ENCODE measurements at places on chromosomes 4 and X. TPM values are rescaled to one million over a fixed set of nuclear protein-coding genes. Genes with fewer than 3 reads are reported as not detected.
A peak's percentile ranks its signal among the peaks of the same experiment; 100 is the strongest.

HS3ST1 gene
- total RNA-seq, result 0.69 TPM

SLC6A14 gene
- total RNA-seq, result 11.2 TPM

SORCS2 gene
- 5.8 TPM for total RNA-seq

CLDN34 gene
- 0.30 TPM for total RNA-seq

GCNA gene
- total RNA-seq, result 0.99 TPM

GRCh38 chrX:149825424-149825823 is 43.7 kb downstream of the MAGEA9 start:
- no peak for DNase-seq

DNA sequence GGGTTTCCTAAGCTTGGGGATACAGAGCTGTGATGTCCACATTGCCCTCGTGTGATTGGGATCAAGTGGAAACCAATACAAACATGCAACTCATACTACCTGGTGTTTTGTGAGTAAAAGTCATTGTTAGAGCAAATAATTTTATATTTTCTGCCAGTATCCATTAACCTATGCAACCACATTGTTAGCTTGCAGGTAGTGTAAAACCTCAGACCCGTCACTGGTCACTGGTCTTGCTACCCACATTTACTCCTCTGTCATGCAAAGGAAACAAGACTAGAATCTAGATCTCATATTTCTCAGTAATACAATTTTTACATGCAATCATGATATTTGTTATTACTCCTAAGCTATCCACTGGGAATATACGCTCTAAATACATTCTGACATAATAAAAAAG is 324.3 kb upstream of the NDST4 start:
- no peak for DNase-seq

- DNase-seq, result no peak
Observed at GRCh38 chr4:79526641-79527565, 118.9 kb upstream of the GK2 start.

DNA sequence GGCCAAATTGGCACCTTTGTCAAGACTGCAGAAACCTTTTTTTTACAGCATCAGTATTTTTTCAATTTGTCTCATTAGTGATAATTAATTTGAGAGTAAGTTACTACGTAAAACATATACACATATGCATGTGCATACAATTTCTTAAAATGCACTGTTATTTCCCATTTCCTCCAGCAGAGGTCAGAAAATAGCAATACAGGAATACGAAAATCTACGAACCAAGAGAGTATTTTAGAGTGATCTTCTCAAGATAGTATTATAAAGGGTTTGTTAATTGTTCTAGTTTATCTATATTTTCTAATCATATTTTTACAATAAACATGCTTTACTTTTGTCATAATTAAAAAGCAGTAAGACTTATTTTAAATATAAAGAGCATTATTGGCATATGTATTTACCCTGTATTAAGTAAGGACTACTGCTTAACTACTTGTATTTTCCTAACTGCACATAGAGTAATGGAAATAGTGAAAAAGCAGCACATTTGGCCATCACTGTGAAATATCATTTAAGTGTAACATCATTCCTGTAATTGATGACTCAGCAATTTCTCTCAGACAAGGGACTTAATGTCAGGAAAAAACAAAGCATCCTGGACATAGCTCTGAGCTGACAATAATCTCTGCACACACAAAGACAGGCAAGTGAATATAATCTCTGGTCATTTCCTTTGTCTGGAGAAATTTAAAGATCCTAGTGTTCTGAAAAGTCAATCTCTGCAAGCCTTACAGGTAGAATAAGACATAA is 45.6 kb downstream of the MAOB start:
- no peak for DNase-seq

GRCh38 chr4:1691737-1692373 is 7.7 kb upstream of the FAM53A start:
- no peak for DNase-seq

DNA sequence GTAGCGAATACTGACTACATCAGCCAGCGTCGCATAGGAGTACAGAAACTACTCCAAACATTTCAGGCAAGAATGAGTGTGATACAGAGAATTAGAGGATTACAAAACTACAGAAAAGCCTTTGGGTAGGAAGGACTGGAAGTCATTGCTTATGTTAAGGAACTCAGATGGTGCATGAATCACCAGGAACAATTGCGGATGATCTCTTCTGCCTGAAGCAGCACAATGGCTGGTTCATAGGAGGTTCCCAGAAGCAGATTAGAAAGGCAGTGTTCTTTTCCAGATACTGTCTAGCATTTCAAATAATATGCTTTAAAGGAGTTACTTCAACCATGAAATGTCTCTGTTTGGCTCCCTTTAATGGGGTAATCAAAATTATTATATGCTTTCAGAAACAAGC is 42.5 kb upstream of the MAP9 start:
- no peak for DNase-seq

- no peak for DNase-seq
Observed at GRCh38 chrX:119492463-119492862, 24.2 kb downstream of the SLC25A5 start.

DNA sequence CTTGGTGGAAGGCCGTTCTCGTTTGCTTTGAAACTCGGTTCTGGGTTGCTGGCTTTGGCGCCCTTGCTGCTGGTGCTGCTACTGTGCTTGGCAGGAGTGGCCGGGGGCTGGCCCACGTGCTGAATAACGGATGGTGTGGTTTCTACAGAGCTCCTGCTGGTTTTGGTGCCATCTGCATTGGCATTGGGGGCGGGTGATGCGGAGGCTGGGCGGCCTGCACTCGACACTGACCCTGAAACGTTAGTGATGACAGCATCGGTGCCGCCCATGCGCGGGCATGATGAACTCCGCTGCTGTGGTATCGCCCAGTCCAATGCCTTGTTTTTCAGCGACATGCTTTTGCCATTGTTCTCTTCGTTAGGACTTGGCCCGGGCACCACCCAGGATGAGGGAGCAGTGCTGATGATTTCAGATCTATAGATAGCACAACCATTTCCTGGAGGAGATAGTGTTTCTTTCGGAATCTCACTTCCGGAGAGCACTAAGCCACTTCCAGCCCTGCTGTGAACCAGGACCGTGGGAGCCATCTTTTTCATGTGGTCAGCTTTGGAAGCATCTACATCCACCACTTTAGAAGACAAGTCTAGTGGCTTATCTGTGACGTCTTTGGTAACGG is 24.2 kb downstream of the BCOR start:
- DNase-seq, result no peak

DNA sequence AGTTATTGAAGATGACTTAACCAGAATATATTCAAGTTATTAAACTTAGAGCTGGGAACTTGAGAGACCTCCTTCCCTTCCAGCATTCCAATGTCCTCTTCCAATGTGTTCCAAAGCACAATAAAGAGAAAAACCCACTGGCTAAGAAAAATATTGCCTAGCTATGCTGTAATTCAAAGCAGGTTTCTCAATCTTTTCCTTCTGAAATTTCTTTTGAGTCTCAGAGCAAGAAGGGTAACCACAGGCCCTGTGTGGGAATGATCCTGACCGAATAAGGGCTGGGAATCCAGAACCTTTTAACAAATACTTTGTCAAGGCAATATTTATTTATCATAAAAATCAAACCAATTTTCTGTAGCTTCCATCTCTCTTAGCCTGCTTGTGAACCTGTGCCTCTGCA is 150.7 kb upstream of the SFRP2 start:
- peak; percentile 11 for DNase-seq

DNA sequence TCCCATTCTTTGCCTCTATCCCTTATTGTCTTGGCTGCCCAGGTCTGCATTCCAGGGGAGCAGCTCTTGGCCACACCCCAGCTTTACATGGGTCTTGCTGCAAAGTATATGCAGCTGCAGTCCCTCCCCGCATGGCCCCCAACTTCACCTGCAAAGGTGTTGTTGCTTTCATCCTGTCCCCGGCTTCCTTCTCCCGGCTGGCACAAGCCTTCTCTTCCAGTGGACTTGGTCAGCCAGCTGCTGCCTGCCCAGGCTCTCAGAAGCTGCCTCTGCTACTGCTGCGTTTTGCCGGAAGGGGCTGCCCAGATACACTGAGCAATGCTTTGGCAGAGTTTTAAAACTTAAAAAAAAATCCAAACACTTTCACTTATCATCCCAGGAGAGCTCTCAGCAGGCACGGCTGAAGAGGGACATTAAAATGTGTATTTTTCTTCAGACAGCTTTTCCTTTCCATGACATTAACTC is 121.2 kb upstream of the PDLIM3 start:
- DNase-seq, result no peak

DNA sequence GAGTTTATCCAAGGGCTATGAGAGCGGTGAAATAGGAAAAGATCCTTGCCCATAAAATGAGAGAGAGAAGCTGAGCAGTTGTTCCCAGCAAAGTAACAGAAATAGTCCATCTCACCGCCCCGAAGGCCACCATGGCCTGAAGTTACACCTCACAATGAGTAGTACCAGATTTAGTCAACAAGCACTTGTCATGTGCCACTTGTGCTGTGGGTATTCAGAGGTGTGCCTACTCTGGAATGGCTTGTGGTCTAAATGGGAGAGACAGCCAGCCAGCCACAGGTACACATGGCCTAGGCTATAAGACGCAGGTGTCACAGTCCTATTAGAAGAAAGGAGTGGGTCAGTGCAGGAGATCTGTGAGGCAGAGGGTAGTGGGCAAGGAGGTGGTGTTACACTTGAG is 54.6 kb upstream of the MAP3K15 start:
- no peak for DNase-seq

GRCh38 chr4:11730545-11730944 is 301.9 kb upstream of the HS3ST1 start:
- DNase-seq, result no peak

DNA sequence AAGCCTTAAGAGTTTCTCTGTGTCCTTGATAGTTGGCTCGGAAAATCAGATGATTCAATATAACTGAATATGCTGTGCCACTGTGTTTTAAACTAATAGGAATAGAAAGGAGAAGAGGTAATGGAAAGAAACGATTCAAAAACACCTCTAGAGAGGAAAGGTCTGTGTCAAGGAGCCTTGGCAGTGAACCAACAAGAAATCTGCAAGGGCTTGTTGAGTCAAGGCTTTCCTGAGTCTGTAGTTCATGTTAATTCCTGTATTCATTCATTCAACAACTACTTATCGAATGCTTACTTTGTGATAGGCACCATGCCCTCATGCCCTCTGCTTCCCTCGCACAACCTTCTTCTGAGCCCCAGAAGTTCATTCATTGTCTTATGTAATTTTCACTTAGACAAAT is 336.0 kb downstream of the PDHA2 start:
- DNase-seq, result no peak

GRCh38 chr4:61783050-61783449 is 582.9 kb downstream of the ADGRL3 start:
- DNase-seq, result no peak

DNA sequence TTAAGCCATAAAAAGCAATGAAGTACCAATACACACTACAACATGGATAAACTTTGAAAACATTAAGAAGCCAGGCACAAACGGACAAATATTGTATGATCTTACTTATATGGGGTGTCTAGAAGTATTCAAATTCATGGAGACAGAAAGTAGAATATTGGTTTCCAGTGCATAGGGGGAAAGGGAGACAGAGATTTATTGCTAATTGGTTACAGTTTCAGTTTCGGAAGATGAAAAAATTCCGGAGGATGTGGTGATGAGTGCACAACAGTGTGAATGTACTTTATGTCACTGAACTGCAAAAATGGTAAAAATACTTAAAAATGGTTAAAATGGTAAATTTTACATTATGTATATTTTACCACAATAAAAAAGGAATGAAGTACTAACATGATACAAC is 5.1 kb upstream of the PRDX4 start:
- no peak for DNase-seq

DNA sequence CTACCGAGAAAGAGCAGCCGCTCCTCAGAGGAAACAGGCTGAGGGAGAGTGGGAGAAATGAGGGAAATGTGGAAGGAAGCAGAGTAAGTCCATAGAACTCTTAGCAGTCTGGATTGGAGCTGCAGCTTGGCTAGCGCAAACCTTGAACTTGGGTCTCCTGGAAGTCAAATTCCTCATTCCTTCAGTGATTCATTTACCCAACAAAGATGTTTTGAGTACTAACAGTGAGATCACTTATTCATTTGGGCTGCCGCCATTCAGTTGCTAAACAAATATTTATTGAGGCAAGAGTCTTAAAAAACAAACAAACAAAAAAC is 51.5 kb downstream of the SEL1L3 start:
- no peak for DNase-seq

GRCh38 chr4:6107114-6107791 is 89.0 kb upstream of the C4orf50 start:
- DNase-seq, result no peak

All from skin of body (tissue), 3 donors.